Stromal cell of bone marrow (primary cell): ENCODE measurements at places on chromosomes 5 and 9.

- no peak for DNase-seq
These were observed 89.8 kb upstream of the RPS23 start for GRCh38 chr5:82367930-82368329.

DNA sequence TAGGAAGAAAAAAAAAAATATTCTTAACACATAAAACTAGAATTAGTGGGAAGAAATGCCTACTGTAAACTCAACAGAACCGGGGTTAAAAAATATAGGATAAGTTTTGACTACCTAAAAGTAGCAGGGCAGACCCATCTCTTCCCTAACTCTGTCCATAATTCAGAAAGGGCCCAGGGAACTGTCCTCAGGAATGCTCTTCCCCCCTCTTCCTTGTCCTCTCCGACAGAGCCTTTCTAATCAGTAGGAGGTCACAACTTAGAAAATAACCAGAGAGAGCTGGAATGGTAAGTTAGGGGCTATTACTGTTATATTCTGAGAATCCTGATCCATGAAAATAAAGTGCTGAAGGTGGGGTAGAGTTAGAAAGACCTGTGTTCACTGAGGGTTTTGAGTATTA lies 22.2 kb downstream of the PIK3R1 start:
- no peak for DNase-seq

DNA sequence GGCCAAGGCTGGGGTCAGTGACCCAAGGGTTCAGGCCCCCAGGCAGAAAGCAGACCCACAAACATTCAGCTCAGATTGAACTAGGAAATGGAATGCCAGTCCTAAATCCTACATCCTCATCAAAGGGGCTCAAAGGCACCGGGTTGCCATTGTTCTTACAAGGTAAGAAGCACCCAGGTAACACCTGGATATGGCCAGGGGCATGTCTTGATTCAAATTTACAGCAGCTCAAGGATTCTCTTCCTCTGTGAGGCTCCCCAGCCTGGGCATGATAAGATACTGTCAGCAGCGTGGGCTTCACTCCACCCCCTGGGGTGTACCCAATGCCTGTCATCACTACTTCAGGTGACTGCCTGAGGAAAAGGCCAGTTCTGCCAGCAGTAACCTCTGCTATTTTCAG lies 92.1 kb upstream of the FSTL4 start:
- DNase-seq: no peak

- DNase-seq: no peak
These were observed 47.8 kb downstream of the RNF145 start for GRCh38 chr5:159161361-159162214.

DNA sequence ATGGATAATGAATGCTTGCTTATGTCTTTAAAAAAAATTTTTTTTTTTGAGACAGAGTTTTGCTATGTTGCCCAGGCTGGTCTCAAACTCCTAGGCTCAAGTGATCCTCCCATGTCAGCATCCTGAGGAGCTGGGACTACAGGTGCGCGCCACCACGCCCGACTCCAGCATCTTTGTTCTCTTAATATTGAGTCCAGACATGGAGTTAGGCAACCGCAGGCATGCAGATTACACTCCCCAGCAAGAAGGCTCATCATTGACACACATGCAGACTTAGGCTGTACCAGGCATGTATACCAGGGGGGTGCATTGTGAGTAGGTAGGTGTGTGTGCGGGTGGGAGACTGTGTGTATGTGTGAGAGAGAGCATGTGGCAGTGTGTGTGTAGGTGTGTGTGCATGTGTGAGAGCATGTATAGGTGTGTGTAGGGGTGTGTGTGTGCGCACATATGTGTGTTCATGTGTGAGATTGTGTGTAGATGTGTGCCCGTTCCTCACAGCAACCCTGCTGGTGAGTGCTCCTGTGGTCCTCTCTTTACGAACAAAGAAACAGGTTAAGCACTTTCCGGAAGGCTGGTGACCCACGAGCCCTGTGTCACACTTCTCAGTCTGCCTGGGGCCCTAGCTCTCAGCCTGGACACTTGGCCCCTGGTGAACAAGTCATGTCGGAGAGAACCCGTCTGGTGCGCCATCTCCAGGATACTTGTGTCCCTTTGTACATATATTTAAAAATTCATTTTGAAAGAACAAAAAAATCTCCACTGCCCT lies 6.2 kb downstream of the OBP2B start:
- no peak for DNase-seq

- no peak for DNase-seq
These were observed 108.7 kb upstream of the NFIL3 start for GRCh38 chr9:91532325-91532724.

DNA sequence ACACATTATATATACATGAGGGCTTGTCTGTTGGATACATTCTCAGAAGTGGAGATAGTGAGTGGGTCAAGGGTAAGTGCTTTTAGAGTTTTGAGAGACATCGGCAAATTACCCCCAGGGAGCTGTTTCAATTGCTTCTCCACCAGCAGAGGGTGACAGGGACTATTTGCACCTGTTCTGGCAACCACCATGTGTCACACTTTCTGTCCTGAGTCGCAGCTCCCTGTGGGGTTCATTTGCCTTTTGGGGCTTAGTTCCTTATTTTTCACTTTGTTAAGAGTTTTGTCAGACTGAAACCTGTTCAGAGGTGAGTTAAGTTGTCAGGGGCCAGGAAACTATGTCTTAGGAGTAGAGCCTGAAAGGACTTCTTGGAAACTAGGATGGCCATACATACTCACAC lies 20.1 kb upstream of the SLC36A1 start:
- DNase-seq: no peak

- no peak for DNase-seq
These were observed 233.1 kb downstream of the RFK start for GRCh38 chr9:76161106-76161505.

- DNase-seq: no peak
These were observed 49.0 kb upstream of the LMX1B start for GRCh38 chr9:126564716-126565115.

DNA sequence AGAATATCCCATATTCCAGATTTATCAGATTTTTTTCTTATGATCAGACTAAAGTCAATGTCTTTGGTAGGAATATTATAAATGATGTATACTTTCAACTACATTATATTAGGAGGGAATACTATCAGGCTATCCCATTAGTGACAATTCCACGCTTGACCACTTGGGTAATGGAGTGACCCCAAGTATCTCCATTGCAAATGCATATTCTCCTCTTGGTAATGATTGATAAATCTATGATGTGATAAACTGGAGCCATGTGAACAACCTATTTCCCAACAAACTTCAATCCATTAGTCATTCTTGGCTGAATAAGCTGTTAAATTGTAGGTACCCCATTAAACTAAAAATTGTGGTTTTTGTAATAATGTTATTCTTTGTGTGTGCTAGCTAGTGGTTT lies 12.2 kb upstream of the MPDZ start:
- no peak for DNase-seq

GRCh38 chr9:129687391-129687790 lies 21.9 kb downstream of the PRRX2 start:
- DNase-seq: no peak
